ENCODE measurements at places on chromosomes 7 and 10.

- peak; percentile 79 for DNase-seq
Observed at GRCh38 chr7:47143339-47143738, 438.6 kb downstream of the TNS3 start.

DNA sequence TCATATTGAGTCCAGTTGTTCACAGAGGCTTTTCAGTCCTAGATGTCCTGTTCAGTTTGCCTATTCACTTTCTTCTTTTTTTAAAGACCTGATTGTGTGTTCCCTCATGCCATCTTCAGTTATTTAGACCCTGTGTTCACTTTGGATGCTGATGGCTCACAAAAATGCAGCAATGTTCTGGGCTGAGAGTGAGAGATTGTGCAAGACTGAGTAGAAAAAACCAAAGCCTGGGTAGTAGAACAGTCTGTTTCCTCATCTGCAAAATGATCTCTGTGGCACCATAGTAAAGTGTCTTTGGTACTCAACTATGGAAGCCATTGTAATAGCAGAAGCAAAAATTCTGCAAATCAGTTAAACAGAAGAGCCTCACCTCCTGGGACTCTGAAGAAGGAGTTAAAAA is 43.2 kb downstream of the AKR1B1 start:
- no peak for DNase-seq

GRCh38 chr10:110151467-110151866 is 55.9 kb upstream of the MXI1 start:
- no peak for DNase-seq

DNA sequence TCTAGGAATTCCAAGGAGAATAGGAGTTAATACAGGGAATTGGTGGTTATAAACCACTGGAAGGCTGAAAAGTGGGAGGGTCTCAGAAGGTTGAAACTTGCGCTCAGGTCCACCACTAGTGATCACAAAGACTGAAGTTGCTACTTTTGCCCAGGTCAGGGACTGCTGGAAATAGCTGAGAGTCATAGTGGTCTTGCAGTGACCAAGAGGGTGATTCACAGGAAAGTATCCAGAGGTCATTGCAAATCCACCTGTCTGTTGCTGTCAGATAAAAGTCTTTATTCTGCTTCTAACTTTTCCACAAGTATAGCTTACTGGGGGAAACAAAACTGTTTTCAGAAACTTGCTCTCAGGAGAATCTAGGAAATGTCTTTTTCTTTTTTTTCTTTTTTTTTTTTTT is 211.5 kb upstream of the PRSS1 start:
- DNase-seq = no peak

DNA sequence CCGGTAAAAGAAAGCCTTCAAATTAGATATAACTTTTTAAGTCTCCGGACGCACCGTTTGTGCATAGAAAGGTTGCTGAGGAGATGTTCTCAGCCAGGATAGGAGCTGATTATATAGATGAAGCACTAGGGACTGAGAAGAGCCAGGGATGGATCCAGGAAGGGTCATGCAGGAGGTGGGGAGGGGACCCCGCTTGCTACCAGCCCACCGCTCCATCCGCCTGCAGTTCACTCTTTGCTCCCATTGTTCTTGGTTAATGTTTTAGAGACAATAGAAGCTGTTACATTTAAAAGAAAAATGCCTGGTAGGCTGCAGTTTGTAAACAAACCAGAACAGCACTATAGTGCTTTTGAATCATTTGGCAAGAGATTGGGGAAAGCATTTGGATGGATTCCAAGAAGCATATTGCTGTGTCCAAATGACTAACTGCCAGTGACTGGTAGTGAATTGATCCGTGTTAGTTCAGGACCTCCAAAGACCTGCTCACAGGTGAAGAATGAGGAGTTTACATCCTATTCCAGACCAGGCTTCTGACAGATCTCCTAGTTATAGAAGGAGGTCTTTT is 175.9 kb upstream of the TAC1 start:
- DNase-seq = no peak

- peak; percentile 27 for DNase-seq
Observed at GRCh38 chr10:72611783-72612182, 14.1 kb downstream of the MICU1 start.

GRCh38 chr7:90230834-90231233 is 14.1 kb upstream of the CFAP69 start:
- no peak for DNase-seq

GRCh38 chr10:99733366-99733765 is 1.3 kb downstream of the CUTC start:
- DNase-seq = no peak

DNA sequence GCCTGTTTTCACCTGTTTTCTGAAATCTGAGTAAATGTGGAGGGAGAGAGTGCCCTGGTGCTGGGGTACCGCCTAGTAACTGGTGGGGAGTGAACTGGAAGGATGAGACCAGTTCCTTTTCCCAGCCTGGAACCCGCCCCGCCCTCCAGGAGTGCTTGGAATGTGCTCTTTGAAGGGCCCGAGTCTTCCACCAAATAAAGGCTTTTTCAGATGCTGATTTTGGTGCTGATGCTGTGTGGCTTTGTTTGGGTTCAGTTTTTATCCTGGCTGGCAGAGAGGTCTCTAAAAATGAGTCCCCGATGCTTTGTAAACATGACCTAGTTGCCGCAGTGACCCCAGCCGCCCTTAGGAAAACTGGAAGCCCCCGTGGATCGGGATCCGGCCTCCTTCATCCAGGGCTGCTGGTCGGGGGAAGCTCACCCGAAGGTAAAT is 25.9 kb downstream of the FOXK1 start:
- DNase-seq = no peak

DNA sequence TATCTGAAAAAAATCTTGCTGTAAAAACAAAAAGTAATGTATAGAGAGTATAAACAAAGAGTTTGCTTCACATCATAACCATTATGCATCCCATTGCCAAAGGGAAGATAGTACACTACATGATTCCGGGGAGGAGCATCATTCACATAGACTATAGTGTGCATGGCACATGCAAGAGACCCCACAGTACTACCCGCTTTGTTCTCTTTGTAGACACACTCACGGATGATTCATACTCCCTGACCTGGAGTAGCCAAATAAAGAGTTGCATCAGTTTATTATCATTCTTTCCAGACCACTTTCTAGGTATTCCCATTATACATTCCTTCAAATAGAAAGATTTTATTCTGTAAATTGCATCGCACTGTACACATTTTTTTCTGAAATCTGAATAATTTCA is 356.9 kb downstream of the PCDH15 start:
- DNase-seq = no peak

GRCh38 chr10:1203216-1203615 is 147.0 kb downstream of the WDR37 start:
- DNase-seq = no peak

DNA sequence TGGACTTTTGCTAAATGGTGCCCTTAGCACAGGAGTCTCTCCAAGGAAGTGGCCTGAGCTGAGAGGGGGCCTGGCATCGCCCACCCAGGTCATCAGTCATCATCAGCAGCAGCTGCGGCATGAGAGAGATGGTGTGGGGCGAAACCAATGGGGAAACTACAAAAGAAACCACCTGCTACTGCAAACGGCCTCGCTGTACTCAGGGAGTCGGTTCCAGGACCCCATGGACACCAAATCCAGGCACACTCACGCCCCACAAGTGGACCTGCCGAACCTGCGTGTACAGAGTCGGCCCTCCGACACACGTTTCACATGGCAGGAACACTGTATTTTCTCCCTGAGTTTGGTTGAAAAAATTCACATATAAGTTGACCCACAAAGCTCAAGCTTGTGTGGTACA is 37.8 kb downstream of the DIP2C start:
- no peak for DNase-seq

- DNase-seq = no peak
Observed at GRCh38 chr7:47288060-47288459, 293.9 kb downstream of the TNS3 start.

GRCh38 chr7:1752771-1753563 is 82.9 kb downstream of the ELFN1 start:
- DNase-seq = no peak

DNA sequence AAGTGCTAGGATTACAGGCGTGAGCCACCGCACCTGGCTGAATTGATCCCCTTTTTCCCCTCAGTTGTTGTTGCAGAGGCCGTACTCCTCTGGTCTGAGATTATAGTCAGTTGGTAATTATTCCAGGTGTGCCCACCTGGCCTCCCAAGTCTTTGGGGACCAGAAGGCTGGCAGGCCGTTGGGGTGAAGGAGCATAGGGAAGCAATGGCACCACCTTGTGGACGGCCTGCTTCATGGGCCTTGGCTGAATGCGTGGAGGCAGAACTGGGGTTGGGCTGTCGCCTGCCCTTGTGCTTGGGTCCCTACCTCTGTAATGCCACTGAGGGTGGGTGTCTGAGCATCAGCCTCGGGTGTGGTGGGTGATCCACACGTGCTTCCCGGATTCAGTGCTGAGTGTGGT is 125.7 kb downstream of the RGS10 start:
- DNase-seq = no peak

DNA sequence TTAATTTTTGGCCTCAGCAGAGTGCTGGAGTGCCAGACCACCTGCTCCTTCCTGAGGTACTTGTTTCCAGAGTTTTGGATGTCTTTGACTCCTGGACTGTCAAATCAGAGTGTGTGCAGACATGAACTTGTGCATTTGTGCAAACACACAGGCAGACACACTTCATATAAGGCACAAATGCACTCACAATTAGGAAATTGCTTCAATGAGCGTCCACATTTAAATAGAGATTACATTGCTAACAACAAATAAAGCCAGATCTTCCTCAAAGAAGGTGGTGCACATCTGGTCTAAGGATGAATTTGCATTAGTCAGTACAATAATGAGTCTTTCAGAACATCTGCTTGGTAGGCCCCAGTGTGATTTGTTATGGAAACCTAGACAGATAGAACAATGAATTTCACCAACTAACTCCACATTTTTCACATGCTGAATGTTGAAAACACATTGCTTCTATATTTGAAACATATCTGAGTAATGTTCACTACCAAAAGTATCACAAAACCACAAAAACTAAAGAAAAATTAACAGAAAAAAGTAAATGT is 266.7 kb upstream of the INHBA start:
- DNase-seq = no peak

- DNase-seq = no peak
Observed at GRCh38 chr10:51363415-51363814, 289.1 kb downstream of the PRKG1 start.

All from astrocyte (in vitro differentiated cells and primary cell).